ENCODE measurements at places on chromosomes 5 and 9.
A peak's percentile ranks its signal among the peaks of the same experiment; 100 is the strongest.

GRCh38 chr9:19102631-19103345, at the start of gene HAUS6:
Gene HAUS6 (minus strand): TSS chr9:19102904. CDS start chr9:19102651, 253 bp downstream.
- DNase-seq = peak; percentile 98

DNA sequence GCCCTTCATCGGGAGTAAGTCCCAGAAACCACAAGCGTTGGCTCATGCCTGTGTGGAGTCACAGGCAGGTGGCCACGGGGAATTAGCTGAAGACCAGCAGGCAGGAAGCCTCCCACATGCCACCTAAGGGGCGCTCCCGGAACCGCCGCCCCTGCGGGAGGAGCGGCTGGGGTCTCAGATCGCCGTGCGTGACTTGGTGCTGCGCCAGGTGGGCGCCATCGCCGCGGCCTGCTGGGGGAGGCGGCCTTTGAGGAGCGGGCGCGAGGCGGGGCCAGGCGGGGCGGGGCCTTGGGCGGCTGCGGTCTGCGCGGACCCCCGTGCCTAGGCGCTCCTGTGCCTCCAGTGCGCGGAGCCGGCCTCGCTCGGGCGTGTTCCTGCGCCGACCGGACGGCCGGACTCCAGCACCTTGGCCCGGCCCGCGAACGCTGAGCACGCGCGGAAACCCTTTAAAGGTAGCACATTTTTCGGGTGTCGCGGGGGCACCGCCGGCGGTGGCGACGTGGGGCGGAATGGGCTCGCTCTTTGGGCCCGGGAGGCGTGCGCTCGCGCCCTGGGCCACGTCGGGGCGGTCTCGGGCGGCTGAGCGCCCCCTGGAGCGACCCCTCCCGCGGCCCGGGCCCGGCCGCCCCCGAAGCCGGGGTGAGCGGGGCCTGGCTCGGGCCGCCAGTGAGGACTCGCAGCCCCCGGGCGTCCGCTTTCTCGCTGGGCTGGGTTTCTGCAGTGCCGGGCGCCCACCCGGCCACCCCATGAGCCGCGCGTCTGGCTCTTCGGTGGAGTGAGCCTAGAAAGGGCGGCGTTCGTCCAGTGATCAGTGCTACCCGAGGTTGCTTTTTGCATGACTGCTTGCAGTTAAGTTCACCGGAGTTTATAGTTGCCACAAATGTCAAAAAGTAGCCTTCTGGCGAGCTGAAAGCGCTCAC, 24.5 kb downstream of the LECT2 start:
- DNase-seq = no peak

- DNase-seq = no peak
These were observed 7.4 kb upstream of the MOB3B start for GRCh38 chr9:27537027-27537435.

DNA sequence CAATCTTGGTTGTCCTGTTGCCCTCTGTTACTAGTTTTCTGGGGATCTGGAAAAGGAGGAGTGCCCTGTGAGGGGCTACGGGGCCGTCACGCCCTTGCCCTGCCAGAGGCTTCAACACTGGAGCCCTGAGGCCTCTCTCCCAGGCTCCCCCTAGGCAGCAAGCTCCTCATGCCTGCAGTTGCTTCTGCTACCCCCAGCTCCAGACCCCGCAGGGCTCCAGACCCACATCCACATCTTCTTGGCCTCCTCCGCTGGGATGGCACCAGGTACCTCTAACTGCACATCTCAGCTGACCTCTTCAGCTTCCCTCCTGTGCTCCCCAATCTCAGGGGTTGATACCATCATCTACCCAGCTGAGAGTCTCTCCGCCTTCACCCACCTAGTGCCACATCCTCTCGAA, 116.0 kb downstream of the ZNF354C start:
- no peak for DNase-seq

GRCh38 chr5:91225848-91226686, 157.1 kb downstream of the ARRDC3 start:
- peak; percentile 74 for DNase-seq

DNA sequence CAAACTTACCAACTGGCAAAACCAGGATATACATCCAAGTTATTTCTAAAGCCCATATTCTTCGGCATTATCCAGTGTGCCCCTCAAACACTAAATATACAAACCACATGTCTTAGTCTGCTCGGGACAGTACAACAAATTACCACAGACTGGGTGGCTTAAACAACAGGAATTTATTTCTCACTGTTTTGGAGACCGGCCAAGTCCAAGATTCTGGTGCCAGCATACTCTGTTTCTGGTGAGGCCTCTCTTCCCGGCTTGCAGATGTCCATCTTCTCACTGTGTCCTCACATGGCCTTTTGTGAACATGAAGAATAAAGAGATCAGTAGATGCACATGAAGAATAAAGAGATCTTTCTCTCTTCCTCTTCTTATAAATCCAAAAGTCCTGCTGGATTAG, 12.9 kb upstream of the SLCO6A1 start:
- DNase-seq = no peak

DNA sequence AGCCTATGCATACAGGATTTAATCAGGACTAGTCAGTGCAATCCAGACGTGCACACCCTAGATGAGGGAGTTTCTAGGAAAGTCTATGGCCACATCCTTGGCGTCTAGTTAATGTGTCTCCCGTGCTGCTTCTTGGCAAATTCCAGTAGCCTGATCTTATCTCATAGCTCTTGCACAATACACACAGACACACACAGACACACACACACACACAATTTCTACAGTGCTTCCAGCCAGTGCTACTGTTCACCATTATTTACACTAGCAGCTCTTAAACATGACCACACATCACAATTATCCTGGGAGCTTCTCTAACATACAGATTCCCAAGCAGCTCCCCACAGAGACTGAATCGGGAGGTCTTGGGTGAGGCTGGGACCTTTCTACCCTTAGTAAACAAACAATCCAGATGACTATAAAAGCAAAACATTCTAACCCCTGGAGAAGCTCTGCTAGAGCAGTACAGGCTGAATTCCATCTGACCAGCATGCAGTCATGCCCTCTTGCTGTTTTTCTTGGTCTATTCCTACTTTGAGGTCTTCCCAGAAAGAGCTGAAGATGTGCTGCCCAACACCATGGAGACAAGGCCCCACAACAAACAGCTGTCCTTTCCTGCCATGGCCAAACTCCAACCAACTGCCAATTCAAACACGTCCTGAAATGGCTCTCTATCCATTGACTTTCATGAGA, 236.6 kb downstream of the DEPDC1B start:
- no peak for DNase-seq

- DNase-seq = no peak
These were observed 2.8 kb downstream of the SLC25A25 start for GRCh38 chr9:128070874-128071273.

DNA sequence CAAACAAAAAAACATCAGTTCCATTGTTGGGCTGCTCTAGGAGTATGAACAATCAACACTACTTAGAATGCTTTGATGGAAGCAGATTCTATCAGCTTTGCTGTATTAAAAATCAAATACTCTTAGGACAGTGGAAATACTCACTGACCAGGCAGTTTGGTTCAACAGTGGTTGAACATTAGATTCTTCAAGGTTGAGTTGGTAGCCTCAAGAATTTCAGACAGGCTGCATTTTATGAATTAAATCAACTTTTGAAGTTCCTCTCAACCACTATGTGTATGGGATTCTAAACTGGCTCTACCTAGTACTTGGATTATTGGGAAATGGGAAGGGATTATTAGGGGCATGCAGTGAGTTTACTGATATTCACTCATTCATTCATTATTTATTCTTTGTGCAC, 35.0 kb downstream of the ACTBL2 start:
- no peak for DNase-seq

DNA sequence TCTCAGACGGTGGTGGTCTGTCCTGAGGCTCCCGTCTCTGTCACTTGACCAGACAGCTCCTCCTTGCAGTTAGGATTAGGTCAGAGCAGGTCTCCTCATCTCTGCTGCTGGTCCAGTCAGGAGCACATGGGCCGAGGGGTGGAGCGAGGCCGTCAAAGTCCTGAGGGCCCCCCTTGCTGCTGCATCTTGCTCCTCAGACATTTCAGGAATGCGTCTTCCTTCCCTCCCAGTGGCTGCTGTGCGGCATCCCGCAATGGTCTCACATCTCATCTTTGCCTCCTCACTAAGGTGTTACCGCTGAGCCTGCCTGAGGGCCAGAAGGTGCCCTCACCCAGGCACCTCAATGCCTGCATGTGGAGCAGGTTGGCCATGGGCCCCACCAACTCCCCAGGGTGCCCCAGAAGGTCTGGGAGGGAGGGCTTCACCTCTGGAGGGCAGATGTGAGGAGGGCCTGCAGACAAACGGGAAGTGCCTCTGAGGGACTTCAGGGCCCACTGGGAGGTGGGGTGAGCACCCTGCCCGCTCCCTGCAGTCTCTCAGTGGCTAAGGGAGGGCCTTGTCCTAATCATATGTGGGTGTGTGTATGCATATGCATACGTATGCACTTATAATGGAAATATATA, 137.7 kb upstream of the LMX1B start:
- no peak for DNase-seq

GRCh38 chr5:97547999-97548738, 365.1 kb upstream of the RIOK2 start:
- no peak for DNase-seq

DNA sequence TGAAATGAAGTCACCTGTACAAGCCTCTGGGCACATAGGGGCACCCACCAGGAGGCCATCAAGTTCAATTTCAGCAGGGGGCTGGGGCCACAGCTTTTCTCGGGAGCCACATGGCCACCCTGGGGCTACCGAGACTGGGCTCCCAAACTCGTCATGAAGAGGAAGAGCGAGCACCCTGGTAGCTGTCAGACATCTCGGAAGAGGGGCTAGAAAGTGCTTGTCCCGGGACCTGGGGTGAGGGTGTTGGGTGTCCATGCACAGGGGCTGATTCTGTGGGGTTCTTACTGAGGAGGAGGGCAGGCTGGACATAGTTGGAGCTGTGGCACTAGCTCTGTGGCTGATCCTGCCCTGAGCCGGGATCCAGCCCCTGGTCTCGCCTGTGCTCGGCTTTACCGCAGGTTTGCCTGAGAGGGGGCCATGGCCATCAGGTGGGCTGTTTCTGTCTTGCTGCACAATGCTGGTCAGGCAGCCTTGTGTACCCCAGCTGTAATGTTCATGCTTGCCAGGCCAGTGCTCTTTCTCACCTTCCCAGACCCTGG, 70.3 kb downstream of the PHF2 start:
- peak; percentile 13 for DNase-seq

GRCh38 chr5:10493884-10494283, 52.2 kb downstream of the ROPN1L start:
- DNase-seq = no peak

DNA sequence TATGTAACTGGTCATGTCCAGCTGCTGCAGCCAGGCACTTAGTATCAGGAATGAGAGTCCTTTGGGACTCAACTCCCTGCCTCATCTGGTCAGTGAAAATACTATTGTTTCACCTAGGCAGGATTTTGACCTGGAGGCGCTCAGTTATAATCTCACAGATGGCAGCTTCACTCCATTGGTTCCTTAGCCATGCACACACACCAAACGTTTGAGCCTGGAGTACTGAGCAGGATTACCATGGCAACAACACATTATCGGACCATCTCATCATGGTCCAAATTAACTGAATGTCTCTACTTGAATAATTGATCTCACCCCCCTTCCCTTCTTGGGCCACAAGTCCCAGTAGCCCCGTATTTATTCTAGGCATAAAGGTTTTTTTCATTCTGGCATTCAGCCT, 15.0 kb upstream of the SREK1 start:
- no peak for DNase-seq

DNA sequence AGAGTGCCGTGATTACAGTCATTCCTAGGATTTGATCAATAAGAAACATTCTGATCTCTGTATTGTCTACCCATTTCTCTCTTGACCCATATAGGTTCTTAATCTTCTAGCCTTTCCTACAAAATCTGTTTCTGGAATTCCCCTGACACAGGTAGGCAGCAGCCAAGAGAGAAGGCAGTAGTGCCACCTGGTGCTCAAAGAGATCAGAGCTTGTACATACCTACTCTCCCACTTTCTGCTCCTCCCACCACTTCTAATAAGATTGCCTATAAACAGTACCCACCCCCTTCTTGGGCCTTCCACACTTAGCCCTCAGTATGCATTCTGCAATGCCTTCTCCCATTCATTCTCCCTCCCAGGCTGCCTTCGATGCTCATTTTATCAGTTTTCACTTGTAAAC, 117.4 kb upstream of the RORB start:
- peak; percentile 21 for DNase-seq

GRCh38 chr9:92639124-92639523, 30.8 kb downstream of the IPPK start:
- DNase-seq = no peak

DNA sequence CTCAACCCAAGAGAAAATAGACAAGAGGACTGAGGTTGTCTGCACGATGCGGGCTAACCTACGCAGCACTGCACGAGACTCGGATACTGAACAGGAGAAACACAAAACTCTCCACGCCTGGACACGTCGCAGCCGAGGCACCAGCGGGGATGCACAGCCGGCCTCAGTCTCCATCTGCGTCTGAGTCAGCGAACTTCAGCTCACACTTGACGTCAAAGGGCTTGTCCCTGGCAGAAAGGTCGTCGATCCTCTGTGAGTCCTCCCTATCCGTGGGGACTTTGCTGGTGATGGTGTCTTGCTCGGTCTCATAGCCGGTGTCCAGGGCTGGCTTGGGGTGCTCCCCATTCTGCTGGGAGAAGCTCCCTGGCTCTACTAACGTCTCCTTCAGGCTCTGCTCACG, 60.2 kb downstream of the SECISBP2 start:
- no peak for DNase-seq

DNA sequence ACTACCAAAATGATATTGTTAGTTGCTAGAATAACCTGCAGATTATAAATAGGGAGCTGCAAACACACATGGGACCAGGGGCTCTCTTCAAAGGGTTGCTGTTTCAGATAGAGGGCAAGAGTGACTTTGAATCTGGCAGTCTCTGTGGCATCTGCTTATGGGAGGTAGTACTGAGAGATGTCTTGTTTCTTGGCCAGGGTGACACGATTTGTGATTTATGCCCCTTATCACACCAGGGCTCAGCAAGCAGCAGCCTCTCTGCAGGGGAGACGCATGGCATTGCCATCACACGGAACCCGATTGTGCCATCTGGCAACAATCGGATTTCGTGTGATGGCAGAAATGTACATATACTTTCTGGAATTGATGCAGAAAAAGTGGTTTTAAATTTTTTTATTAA, 615.6 kb downstream of the ZNF608 start:
- DNase-seq = no peak

DNA sequence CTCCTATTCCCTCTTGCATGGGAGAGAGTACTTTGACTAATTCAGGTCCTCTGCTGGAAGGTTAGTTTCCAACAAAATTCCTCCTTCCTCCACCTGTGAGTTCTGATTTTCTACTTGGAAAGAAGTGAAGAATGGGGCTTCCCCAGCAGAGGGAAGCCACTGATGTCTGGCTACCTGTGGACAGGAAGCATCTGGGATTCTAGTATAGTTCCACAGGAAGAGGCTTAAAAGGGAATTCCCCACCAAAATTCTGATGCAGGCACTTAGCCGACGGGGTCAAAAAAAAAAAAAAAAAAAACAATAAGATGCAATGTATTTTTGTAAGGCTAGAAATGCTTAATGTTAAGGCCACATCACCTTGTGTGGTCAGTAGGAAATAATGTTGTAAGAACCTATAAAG, 33.4 kb downstream of the PCDHGC5 start:
- DNase-seq = no peak

DNA sequence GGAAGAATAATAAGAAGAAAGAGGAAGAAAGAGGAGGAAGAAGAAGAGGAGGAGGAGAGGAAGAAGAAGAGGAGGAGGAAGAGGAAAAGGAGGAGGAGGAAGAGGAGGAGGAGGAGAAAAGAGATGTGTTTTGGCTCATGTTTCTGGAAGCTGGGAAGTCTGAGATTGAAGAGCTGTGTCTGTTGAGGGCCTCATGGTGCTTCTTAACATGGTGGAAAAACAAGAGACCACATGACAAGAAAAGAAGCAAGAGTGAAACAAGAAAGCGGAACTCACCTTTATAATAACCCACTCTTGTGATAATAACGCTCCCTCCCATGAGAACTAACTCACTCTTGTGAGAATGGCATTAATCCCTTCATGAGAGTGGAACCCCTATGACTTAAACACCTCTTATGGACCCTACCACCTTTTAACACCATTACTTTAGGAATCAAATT, 36.1 kb upstream of the RANBP6 start:
- DNase-seq = no peak
